ENCODE measurements at places on chromosomes 2 and 18.

DNA sequence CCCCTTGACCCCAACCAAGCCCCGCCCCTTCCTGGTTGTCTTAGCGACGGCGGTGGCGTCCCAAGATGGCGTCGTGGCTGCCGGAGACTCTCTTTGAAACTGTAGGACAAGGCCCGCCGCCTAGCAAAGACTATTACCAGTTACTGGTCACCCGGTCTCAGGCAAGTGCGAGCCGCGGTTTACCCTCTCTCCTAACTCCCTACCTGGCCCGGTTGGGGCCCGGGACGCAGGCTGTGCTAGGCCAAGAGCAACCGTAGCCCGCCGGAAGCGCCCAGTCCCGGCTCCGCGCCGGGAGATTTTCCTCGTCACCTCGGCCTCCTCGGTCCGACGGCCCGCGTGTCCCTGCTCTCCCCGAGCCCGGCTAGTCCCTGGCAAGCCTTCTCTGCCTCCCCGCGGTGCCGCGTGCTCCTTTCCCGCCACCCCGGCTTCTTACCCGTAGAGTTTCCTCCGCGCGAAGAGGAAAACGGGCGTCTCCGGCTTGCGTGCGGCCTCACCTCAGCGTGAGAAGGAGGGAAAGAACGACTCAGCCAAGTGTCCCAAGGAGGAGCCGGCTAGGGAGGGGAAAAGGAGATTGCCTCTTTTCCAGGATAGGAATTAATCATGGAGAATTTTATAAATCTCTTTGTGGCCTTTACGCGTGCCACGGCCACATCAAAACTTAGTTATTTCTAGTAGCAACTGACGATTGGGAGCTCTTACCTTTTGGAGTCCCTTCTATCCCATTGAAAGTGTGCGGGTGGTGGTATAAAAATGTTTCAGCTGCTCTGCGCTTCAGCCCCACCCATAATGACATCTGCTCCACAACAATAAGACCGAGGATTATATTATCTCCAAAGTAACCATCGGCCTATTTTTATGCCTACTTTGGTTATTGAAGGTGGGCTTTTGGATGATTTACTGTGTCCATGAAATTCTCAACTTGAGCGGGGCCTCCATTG, at the start of gene FBXO36:
Gene FBXO36 (plus strand): TSS at position 55 of the 938 bp plus-strand sequence. CDS start 11 bp downstream, at position 66.
- no peak for DNase-seq

DNA sequence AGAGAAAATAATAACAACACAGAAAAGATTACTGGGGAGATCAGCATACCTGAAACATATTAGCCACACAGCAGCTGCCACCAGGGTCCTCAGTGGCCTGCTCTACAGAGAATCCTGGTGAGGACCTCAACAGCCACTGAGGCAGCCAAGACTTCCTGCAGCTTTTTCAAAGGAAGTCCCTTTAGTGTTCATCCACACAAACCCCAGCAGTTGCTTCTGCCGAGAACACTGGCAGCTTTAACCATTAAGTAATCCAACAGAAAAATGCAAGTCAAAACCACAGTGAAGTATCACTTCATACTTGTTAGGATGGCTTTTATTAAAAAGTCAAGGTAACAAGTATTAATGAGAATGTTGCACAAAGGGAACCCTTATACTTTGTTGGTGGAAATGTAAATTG, 542.0 kb upstream of the GCFC2 start:
- no peak for DNase-seq

DNA sequence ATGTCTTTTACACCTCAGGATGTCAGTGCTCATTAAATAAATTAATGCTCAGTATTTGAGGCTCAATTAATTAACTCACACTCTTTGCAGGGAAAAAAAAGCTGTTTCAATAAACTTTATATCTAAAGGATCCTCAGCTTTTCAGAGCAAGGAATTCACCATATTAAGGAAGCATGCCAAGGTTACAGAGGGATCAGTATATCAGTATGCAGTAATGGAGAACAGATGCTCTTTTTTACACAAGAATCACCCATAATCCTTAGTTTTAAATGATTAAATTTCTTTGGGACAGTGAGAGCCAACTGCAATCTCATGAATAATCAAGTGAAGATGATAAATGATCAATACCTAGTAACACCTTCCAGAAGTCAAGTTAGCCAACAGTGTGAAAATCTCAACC, 14.9 kb upstream of the LCT start:
- no peak for DNase-seq

DNA sequence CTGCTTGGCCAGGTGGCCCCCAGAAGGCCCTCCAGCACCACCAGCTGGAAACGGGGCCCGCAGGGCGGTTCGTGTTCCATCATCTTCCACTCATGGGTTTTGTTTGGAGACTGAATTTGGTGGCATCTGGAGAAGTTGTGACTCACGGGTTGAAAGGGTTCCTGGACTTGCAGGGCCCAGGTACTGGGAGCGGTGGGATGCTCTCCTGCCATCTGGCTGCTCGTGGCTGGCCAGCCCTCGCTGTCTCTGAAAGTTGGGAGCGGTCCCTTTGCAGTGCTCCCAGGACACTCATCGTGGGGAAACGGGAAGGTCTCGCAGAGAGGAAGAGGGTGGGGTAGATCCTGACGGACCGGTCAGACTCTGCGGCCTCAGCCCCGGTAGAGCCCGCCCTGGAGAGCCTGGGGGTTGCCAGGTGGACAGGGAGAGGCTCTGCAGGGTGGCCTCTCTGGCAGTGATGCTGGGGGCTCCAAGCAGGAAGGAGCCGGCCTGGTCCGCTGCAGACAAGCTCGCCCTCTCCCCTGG, 47.5 kb downstream of the TWIST2 start:
- no peak for DNase-seq

GRCh38 chr2:20671036-20671735, 4.2 kb downstream of the GDF7 start:
- peak; percentile 37 for DNase-seq

- no peak for DNase-seq
Observed at GRCh38 chr2:150156415-150156814, 331.1 kb downstream of the RND3 start.

DNA sequence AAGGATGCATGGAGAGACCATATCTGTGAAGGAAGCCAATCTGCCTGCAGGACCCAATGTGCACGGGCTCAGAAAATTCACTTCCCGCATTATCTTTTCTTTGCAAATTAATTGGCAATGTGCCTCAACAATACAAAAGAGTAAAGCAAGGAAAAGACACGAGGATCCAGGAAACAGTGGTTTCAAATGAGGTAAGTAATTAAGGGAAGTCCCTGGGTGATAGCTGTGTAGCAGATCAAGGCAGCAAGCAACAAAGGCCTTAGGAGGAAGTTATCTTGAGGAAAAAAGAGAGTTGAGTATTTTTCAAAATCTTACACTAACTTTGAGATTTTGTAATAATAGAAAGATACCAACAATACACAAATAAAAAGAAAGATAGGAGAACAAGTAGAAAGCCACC, 44.3 kb upstream of the TGIF1 start:
- peak; percentile 28 for DNase-seq

GRCh38 chr18:57772387-57772799, 30.7 kb downstream of the ATP8B1 start:
- no peak for DNase-seq
